ENCODE measurements at places on chromosomes 1 and 21.

GRCh38 chr1:151314137-151314875 is 12.9 kb downstream of the PI4KB start:
- no peak for DNase-seq

DNA sequence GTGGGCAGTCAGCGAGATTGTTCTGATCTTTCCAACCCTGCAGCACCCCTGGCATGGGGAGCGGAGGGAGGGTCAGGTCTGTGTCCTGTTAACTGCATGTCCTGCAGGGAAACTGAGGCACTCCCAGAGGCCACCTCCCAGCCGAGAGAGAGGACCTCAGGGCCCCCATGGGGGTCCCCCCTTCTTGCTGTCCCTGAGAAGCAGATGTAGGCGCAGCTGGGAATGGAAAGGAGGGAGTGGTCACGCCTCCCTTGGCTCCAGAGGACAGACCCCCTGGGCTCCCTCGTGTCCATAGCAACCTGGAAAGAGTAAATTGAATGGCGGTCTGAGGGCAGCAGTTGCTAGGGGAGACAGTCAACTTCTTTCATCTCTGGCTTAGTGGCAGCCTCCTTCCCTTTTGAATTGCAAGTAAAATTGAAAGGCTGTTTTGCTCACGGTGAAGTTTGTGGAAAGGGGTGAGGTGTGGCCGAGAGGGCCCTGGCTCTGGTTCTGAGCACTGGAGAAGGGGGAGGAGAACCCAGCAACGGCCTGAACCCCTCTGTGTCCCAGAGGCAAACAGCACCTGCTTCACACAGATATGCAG is 4.9 kb downstream of the CROCC start:
- DNase-seq = no peak

- DNase-seq = no peak
Measured at GRCh38 chr1:183806675-183807074, 1.8 kb downstream of the RGL1 start.

DNA sequence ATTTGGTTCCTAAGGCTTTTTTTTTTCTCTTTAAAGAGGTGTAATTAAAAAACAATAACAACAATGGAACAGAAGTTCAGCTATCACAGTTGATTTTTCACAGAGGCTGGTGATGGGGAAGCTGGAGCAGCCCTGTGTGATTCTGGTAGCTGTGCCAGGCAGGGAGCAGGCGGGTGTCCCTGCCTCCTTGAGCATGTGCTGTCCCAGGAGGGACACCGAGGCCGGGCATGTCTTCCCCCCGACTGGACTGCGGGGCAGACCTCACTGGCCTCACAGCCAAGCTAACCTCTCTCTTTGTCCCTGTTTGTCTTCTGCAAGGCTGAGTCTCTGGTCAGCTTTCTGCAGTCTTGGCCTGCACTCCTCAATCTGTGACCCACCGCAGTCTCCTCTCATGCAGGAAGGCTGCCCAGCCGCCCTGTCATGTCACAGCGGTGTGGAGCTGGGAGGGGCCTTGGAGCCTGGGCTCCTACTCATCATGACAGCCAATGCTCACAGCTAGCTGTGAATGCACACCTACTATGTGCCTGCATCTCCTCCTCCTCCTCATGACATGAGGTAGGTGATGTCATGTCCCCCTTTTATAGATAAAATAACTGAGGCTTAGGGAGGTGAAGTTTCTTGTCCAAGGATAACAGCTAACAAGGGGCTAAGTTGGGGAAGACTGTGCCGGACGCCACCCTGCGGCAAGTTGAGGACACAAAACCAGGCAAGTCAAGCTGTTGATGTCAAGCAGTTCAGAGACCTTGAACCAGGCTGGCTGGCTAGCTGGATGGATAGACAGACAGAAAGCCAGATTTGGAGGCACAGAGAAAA is 10.3 kb upstream of the ACTL8 start:
- no peak for DNase-seq

GRCh38 chr21:46256501-46256994 is 28.0 kb upstream of the LSS start:
- no peak for DNase-seq

DNA sequence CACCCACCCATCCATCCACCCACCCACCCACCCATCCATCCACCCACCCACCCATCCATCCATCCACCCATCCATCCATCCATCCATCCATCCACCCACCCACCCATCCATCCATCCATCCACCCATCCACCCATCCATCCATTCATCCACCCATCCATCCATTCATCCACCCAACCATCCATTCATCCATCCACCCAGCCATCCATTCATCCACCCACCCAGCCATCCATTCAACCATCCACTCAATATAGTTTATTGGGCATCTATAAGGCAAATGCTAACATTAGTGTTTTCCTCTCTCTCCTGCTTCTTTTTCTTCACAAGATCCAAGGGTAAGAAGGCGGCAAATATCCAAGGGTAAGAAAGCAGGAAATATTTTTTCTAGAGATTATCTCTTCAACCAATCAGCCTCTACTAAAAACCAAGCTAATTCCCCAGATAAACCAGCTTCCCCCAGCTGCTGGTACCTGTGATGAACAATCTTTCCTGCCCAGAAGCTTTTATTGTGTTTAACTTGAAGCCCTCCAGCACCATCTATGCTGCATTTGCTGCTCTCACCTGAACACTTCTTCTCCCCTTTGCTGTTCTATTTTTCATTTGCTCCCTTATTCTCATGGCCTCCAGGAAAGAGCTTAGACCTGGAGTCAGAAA is 22.6 kb upstream of the ATP2B4 start:
- no peak for DNase-seq

- no peak for DNase-seq
Measured at GRCh38 chr1:79777481-79778219, 771.1 kb upstream of the ADGRL4 start.

GRCh38 chr1:85201340-85202091 is 700 bp upstream of the SYDE2 start:
- DNase-seq = no peak

- DNase-seq = no peak
Measured at GRCh38 chr1:152107984-152108881, 7.0 kb downstream of the TCHH start.

DNA sequence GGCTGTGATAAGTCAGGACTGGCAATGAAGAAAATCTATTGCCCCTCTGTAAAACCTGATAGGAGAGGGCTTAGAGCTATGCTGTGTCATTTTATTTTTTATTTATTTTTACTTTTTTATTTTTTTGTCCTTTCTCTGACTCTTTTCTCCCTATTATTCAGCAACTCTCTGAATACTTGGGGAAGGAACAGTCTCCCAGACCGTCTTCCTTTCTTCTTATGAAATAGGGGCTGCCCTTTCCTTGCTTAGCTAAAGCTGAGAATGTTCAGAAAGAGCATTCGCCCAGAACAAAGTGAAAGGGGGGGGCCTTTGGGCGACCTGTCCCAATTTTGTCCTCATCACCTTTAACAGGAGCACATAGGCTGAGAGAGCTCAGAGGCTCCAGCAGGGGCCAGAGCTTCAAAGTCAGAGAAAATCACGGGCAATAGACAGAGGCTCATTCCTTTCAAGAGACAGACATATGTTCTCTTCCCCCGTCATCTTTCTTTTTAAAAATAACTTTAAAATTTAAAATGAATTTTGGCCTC is 80.9 kb downstream of the RNF220 start:
- no peak for DNase-seq

DNA sequence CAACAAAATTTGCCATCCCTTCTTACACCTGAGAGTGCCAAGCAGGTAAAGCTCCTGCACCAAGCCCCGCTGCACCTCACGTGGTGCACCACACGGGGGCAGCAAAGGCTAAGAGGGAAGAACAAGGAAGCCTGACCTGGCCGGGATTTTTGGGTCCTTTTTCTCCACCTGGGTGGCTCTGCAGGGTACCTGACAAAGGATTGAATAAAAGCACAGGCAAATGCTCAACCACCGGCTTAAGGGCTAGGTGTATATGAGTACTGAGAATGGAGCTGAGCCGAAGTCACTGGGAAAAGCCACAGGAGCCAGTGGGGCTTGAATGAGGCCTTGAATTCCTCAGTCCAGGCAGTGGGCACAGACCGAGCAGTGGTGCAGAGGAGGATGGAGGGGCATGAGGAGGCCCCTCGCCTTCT is 36.4 kb downstream of the ZNF697 start:
- DNase-seq = peak; percentile 56

GRCh38 chr1:207868251-207868773 is 42.6 kb downstream of the CD34 start:
- DNase-seq = peak; percentile 14

DNA sequence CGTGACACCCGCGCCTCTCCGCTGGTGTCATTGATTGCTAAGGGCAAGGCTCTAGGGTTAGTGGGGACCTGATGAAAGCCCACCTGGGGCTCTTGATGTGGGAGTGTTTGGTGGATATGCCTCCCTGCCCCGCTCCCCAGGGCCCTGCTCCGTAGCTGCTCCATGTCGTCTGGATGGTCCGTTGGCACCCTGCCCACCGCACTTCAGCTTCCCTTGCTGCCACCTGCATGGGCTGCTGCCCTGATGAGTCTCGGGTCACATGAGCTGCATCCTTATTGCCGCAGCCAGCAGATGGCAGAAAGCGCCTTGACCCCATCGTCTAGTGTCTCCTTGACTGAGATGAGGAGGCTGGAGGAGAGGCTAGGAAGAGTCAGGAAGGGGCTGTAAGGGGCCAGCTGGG is 439.4 kb downstream of the CAMTA1 start:
- peak; percentile 48 for DNase-seq

- DNase-seq = no peak
Measured at GRCh38 chr21:27292783-27293182, 325.9 kb upstream of the ADAMTS5 start.

- DNase-seq = no peak
Measured at GRCh38 chr1:48876330-48876785, 99.7 kb upstream of the BEND5 start.

DNA sequence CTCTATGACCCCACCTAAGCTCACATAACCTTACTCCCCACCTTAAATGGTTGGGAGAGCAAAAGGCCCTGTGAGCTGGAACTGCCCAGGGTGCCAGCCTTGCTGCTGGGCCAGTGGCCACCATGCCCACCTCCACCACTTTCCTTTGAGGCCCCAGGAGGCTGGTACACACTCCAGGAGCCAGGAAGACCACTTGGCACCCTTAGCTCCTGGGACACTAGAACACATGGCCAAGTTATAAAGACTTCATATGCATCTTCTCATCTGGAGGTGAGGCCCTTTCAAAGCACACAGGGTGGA is 21.9 kb downstream of the CAPZB start:
- DNase-seq = no peak

DNA sequence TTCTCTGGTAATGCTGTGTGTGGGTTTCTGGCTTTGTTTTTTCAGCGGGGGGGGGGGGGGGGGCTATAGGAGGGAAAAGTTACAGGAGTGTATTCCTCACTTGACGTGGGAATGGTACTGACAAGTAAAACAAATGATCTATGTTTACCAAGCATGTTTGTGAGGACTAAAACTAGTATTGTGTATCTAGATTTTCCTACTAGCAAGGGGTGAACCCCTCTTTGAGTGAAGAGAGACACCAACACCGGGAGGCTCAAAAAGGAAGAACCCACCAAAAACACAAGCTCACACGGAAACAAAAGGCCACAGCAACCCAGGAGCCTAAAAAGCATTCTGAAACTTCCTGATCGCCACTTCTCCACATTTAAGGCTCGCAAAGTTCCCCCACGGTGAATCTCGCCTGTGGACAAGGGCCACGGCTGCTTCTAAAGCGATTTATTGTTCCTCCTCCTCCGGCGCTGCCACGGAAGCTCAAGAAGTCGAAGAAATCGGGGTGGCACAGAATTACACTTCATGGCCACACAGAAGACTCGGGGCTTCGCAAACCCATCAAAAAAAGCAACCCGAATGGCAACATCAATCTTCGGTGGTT is 703 bp downstream of the PUM1 start:
- peak; percentile 13 for DNase-seq

GRCh38 chr21:26818906-26819305 is 26.3 kb downstream of the ADAMTS1 start:
- DNase-seq = no peak

DNA sequence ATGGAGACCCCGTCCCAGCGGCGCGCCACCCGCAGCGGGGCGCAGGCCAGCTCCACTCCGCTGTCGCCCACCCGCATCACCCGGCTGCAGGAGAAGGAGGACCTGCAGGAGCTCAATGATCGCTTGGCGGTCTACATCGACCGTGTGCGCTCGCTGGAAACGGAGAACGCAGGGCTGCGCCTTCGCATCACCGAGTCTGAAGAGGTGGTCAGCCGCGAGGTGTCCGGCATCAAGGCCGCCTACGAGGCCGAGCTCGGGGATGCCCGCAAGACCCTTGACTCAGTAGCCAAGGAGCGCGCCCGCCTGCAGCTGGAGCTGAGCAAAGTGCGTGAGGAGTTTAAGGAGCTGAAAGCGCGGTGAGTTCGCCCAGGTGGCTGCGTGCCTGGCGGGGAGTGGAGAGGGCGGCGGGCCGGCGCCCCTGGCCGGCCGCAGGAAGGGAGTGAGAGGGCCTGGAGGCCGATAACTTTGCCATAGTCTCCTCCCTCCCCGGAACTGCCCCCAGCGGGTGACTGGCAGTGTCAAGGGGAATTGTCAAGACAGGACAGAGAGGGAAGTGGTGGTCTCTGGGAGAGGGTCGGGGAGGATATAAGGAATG is 505 bp downstream of the LMNA start:
- DNase-seq = no peak

GRCh38 chr21:46551636-46552241 is 53.1 kb downstream of the S100B start:
- no peak for DNase-seq

DNA sequence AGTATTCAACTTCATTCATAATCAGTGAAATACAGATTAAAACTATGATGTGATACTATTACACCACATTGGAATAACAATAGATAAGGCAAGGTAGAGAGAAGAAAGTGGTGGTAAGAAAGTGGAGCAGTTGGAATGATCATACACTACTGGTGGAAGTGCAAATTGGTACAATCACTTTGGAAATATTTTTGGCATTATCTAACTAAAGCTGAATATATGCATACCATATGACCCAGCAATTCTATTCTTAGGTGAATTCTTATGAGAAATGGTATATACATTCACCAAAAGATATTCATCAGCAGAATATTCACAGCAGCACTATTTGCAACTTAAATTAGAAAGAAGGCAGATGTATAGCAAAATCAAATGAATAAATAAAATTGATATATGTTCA is 21.4 kb upstream of the PTPRC start:
- DNase-seq = no peak

- DNase-seq = no peak
Measured at GRCh38 chr1:41610361-41610760, 125.9 kb upstream of the EDN2 start.

- no peak for DNase-seq
Measured at GRCh38 chr1:228407106-228408040, 738 bp upstream of the TRIM11 start.

DNA sequence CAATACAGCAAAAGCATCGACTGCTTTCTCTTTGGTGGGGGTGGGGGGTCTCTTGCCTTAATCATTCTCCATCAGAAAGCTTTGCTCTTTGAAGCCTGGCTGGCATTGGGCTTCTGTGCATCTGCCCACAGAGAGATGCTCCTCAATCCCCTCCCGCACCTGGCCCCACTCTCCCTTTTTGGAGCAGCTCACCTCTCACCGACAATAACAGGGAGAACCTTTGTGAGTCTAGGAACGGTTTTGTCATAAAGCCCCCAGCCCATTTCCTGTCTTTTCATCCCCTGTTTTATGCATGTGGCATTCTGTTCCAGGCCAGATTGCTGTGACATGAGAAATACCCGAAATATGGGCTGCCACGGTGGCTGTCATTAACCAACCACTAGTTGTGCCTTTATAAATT is 469.0 kb upstream of the VAMP3 start:
- no peak for DNase-seq

All from NCI-H2029 treated with DMSO at 0.1 percent for 48 hours (cell line).